CD4-positive, alpha-beta T cell (primary cell): ENCODE measurements at places on chromosomes 3 and 15.

- DNase-seq, result no peak
Observed at GRCh38 chr3:62875558-62876002, 364 bp upstream of the CADPS start.

DNA sequence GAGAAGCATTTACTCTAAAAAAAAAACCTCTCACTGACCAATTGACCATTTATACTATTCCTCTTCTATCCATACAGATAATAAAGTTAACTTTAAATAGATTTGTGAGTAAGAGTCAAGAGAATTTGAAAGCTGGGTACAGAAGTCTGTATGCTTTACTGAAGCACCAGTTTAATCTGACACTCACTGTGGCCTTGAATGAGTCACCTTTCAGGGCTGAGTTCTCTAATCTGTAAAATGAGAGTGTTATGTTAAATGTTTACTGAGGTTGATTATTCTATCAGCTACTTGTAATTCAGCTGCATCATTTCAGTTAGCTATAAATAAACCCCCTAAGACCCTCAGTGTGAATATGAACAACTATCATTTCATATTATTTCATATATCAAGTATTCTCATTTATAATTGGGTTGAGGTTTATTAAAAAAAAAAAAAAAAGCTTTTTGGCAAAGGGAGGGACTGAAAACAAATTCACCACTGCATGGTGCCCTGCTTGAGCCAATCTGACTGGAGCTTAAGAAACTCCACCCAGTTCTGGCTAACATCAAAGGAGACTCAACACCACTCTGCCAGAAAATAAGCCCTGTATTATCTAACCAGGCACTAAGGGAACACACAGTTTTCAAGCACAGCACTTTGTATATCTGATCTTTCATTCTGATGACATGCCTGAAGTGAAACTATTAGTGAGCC is 2.8 kb downstream of the MAP4 start:
- no peak for DNase-seq

- no peak for DNase-seq
Observed at GRCh38 chr15:35888815-35889214, 342.9 kb upstream of the DPH6 start.

- no peak for DNase-seq
Observed at GRCh38 chr15:100095541-100096247, 246.1 kb downstream of the ADAMTS17 start.

- DNase-seq, result no peak
Observed at GRCh38 chr3:3705090-3705775, 94.0 kb upstream of the LRRN1 start.

DNA sequence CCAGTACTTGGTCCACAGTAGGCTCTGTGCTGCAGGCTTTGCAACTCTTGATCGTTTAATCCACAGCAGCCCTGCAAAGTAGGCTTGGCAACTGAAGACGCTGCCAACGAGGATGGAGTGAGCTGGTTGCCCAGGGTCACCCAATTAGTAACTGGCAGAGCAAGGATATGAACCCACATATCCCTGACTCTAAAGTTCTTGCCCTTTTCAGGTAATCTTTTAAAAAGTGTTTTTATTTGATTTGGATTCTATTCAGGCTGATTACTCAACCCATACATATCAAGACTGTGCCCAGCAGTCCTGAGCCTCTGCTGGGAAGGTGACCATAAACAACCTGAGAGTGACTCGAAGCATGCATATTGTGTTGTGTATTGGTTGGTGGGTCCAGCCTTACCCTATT is 50.3 kb downstream of the PSMD6 start:
- no peak for DNase-seq

GRCh38 chr3:52143616-52144015 is 10.6 kb downstream of the POC1A start:
- no peak for DNase-seq

- DNase-seq, result no peak
Observed at GRCh38 chr15:88701561-88702095, 62.8 kb downstream of the ISG20 start.

DNA sequence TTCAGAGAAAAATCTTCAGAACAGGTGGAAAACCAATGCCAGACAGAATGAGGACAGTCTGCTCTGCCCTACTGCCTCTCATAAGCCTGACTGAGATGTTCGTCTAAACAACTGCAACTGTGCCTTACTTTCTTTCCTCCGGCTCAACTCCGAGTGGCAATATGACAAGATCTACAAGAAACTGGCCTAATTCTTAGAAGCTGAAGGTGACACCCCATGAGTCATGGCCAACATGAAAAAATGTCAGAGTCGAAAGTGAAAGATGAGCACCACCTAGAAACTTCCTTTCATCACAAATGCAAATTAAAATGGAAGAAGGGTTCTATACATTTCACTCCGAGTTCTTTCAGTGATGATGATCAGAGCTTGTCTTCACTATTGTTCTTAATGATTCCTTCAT is 12.9 kb downstream of the PCYT1A start:
- peak; percentile 39 for DNase-seq
